CD4-positive, CD25-positive, alpha-beta regulatory T cell (primary cell): ENCODE measurements at places on chromosomes 12 and 14. TPM values are rescaled to one million over a fixed set of nuclear protein-coding genes. Genes with fewer than 3 reads are reported as not detected.

Gene ETFBKMT
- total RNA-seq: 0.52 TPM

Gene C12orf60
- total RNA-seq: 0.54 TPM

Gene TAMALIN
- total RNA-seq: 253 TPM

Gene DNAI7
- 0.25 TPM for total RNA-seq

Gene B3GNT4
- not detected for total RNA-seq

Gene NEMP1
- 14.7 TPM for total RNA-seq

Gene JDP2
- 0.79 TPM for total RNA-seq

Gene GLTP
- 31.1 TPM for total RNA-seq

Gene DTX3
- total RNA-seq: 31.2 TPM

- no peak for DNase-seq
- no peak overlapping the region for H3K4me3 ChIP-seq
- H3K36me3 ChIP-seq: no peaks in the 10 kb centered on the region
- H3K4me1 ChIP-seq: no peaks in the 10 kb centered on the region
Observed at GRCh38 chr12:93191423-93191822, 186.3 kb upstream of the NUDT4 start.

DNA sequence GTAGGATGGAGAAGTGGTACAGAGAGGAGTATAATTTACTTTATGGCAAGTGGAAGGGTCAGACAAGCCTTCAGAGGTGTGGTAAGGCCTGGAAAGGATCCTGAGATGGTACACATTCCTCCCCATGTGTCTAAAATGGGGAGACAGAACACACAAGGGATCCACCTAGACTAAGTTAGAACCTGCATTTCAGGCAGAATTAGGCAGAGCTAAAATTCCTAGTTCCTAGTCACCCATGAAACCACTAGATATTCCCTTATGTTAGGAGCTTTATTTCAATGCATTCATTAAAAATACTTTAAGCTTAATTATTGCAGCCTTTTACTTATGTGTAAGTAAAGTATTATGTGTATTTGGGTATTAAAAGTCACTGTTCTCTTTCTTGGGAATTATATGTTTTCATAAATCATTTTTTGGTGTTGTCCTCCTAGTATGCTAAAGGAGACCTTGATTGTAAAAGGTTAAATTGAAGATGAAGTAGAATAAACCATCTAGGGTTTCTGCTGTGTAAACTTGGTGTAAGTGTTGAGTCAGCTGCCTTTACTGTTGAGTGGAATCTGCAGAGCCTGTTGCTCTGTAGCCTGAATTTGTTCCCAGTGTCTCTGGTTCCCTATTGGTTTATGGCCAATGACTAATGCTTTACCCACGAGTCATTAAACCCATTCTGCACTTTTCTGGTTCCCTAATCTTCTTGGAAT is 423.2 kb downstream of the ATP23 start:
- H3K36me3 ChIP-seq: no peaks in the 10 kb centered on the region
- no peak overlapping the region for H3K27ac ChIP-seq
- no peak overlapping the region for H3K4me3 ChIP-seq
- no peaks in the 10 kb centered on the region for H3K27me3 ChIP-seq
- DNase-seq: no peak
- no peaks in the 10 kb centered on the region for H3K4me1 ChIP-seq

- H3K27ac ChIP-seq: no peak overlapping the region
- H3K4me3 ChIP-seq: peak overlapping the region; percentile 21
Observed at GRCh38 chr12:56487448-56488040, 417 bp downstream of the GLS2 start.

DNA sequence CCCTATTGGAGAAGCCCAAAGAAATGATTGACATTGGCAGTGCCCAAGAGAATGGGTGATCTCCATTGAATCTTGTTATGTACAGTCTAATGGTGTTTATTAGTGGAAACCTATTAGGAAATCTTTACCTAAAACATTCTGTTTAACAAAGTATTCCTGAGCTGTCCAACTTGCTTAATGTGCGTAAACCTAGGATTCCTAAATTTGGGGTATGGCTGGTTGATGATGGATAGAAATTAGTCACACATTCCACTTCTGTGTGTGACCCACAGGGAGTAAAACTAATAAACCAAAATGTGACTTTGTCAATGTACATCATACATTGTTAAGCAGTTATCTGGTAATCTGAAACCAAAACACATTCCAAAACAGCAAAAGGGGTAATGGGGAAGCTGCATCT is 761.3 kb downstream of the FSCB start:
- H3K27me3 ChIP-seq: no peaks in the 10 kb centered on the region
- no peak overlapping the region for H3K27ac ChIP-seq
- no peaks in the 10 kb centered on the region for H3K36me3 ChIP-seq
- H3K4me3 ChIP-seq: no peak overlapping the region
- no peak for DNase-seq

GRCh38 chr14:101122237-101123141 is 219.0 kb upstream of the RTL1 start:
- no peak overlapping the region for H3K27ac ChIP-seq
- peaks cover 12% of the 10 kb centered on the region for H3K4me1 ChIP-seq
- no peak overlapping the region for H3K4me3 ChIP-seq
- H3K27me3 ChIP-seq: no peaks in the 10 kb centered on the region

DNA sequence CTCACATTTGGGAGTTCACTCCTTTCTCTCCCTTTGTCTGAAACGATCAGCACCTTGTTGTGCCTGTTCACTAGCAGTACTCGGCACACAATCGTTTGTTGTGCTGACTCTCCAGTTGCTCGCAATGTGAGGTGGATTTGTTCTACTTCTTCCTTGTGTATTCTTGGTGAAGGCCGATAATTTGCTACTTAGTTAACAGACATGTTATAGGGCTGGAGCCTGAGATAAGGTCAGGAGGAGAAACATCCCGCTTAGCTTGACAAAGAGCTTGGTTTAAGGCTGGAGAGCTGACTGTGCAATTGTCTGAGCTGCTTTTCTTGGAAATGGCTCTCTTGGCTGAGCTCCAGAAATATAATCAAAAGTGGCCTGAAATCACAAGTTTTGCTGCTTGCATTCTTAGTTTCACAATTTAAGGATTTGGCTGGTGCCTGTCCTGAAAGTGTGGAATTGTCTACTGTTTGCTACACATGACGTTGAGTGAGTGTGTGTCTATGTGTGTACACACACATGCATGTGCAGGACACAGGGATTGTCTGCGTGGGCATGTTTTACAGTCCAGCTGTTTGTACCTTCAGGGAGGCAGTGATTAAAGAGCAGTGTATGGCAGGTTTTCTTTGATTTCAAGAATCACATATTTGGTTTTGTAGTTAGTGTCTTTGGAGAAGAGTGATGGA is 77.7 kb downstream of the ARF6 start:
- no peaks in the 10 kb centered on the region for H3K27me3 ChIP-seq
- H3K36me3 ChIP-seq: no peaks in the 10 kb centered on the region
- peak overlapping the region; percentile 75 for H3K4me3 ChIP-seq
- DNase-seq: no peak
- peaks cover 41% of the 10 kb centered on the region for H3K4me1 ChIP-seq

- peaks cover 3% of the 10 kb centered on the region for H3K27me3 ChIP-seq
- DNase-seq: no peak
- no peak overlapping the region for H3K4me3 ChIP-seq
- H3K36me3 ChIP-seq: no peaks in the 10 kb centered on the region
- H3K27ac ChIP-seq: no peak overlapping the region
Observed at GRCh38 chr12:4958697-4959375, 49.1 kb downstream of the KCNA1 start.

- H3K27me3 ChIP-seq: no peaks in the 10 kb centered on the region
- H3K4me3 ChIP-seq: peak overlapping the region; percentile 55
- no peak for DNase-seq
- H3K4me1 ChIP-seq: peaks cover 29% of the 10 kb centered on the region
- peak overlapping the region; percentile 80 for H3K27ac ChIP-seq
- peaks cover 59% of the 10 kb centered on the region for H3K36me3 ChIP-seq
Observed at GRCh38 chr14:58281969-58282368, 16.4 kb upstream of the ARID4A start.

DNA sequence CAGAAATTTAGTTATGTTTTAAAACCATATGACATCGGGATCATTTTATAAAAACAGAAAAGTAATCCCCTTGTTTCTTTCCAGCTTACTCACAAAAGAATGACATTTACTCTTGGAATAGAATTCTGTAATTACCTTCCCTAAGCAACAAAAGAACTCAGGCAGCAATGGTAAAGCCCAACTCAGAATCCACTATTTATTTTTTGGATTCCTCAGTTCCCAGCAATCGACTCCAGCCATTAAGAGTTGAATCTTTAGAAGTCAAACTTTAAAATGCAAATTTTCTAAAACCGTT is 65.9 kb downstream of the FOXN3 start:
- no peak for DNase-seq
- peaks cover 29% of the 10 kb centered on the region for H3K36me3 ChIP-seq
- H3K27me3 ChIP-seq: no peaks in the 10 kb centered on the region
- H3K4me3 ChIP-seq: peak overlapping the region; percentile 78
- H3K4me1 ChIP-seq: peaks cover 29% of the 10 kb centered on the region

GRCh38 chr12:24441458-24441857 is 492.0 kb upstream of the SOX5 start:
- no peak overlapping the region for H3K27ac ChIP-seq
- no peak for DNase-seq
- H3K27me3 ChIP-seq: no peaks in the 10 kb centered on the region
- no peaks in the 10 kb centered on the region for H3K4me1 ChIP-seq
- no peak overlapping the region for H3K4me3 ChIP-seq

- H3K27ac ChIP-seq: no peak overlapping the region
- H3K4me3 ChIP-seq: no peak overlapping the region
- no peaks in the 10 kb centered on the region for H3K4me1 ChIP-seq
- H3K36me3 ChIP-seq: no peaks in the 10 kb centered on the region
- H3K27me3 ChIP-seq: peaks cover 5% of the 10 kb centered on the region
Observed at GRCh38 chr14:63269561-63270225, 49.0 kb downstream of the GPHB5 start.

GRCh38 chr12:5988659-5989116 is 43.6 kb upstream of the ANO2 start:
- H3K4me1 ChIP-seq: no peaks in the 10 kb centered on the region
- peak; percentile 44 for DNase-seq
- no peaks in the 10 kb centered on the region for H3K27me3 ChIP-seq
- no peaks in the 10 kb centered on the region for H3K36me3 ChIP-seq
- H3K27ac ChIP-seq: no peak overlapping the region

GRCh38 chr12:25558586-25558985 is 5.5 kb upstream of the LMNTD1 start:
- no peaks in the 10 kb centered on the region for H3K36me3 ChIP-seq
- H3K4me1 ChIP-seq: no peaks in the 10 kb centered on the region
- H3K4me3 ChIP-seq: no peak overlapping the region
- DNase-seq: no peak
- no peak overlapping the region for H3K27ac ChIP-seq

- peak overlapping the region; percentile 17 for H3K4me3 ChIP-seq
- H3K27me3 ChIP-seq: no peaks in the 10 kb centered on the region
- H3K36me3 ChIP-seq: no peaks in the 10 kb centered on the region
- H3K4me1 ChIP-seq: no peaks in the 10 kb centered on the region
- DNase-seq: no peak
- no peak overlapping the region for H3K27ac ChIP-seq
Observed at GRCh38 chr12:77049767-77050353, 15.5 kb downstream of the E2F7 start.

- H3K4me1 ChIP-seq: peaks cover 13% of the 10 kb centered on the region
- H3K27me3 ChIP-seq: no peaks in the 10 kb centered on the region
- peak; percentile 17 for DNase-seq
Observed at GRCh38 chr12:123532808-123533649, 490 bp downstream of the RILPL1 start.

GRCh38 chr12:89230376-89231315 is 121.7 kb downstream of the DUSP6 start:
- H3K27ac ChIP-seq: no peak overlapping the region
- no peaks in the 10 kb centered on the region for H3K27me3 ChIP-seq
- H3K36me3 ChIP-seq: no peaks in the 10 kb centered on the region
- no peak for DNase-seq
- H3K4me1 ChIP-seq: peaks cover 38% of the 10 kb centered on the region
